Fibroblast of skin of right biceps (primary cell): ENCODE measurements at places on chromosomes 1 and 21.

GRCh38 chr1:55210990-55211801 is 4.0 kb downstream of the USP24 start:
- no peak for DNase-seq

- peak; percentile 8 for DNase-seq
These were observed 80.8 kb downstream of the LRRC7 start for GRCh38 chr1:69648486-69648885.

GRCh38 chr21:31927689-31928353 is 55.0 kb downstream of the HUNK start:
- peak; percentile 46 for DNase-seq

- DNase-seq, result peak; percentile 11
These were observed 468.7 kb upstream of the B3GALT2 start for GRCh38 chr1:193654951-193655735.

DNA sequence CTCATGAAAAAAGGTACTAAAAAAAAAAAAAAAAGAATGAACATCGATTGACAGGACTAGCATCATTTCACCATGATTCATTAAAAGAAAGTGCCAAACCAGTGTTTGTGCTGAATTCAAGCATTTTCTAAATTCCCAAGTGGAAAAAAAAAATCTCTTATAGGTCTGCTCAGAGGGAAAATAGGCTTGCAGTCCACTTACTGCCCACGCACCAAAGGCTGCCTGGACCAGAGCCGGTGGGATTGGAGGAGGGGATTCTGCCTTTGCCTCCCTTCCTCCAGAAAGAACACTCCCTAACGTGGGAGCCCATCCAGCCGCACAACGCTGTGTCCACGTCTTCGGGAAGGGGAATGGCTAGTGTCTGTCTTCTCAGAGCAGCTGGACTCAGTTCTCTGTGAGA is 5.5 kb upstream of the TRAPPC10 start:
- DNase-seq, result peak; percentile 61

DNA sequence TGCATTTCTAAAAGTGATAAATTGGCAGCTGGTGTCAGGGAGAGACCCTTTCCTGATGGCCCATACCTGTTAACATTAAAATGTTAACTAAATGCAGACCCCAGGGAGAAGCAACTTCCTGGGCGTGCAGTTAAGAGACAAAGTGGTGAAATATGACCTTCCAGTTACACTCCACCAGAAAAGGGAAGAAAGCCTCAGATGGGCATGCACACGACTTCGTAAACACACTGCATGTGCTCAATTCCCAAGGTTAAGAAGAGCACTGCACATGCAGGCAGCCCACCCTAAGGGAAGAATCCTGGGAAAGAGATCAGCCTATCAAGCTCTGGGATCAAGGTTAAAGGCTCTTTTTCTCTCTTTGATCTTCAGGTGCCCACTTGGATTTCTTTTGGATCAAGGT is 9.7 kb upstream of the GBP6 start:
- DNase-seq, result no peak

- peak; percentile 51 for DNase-seq
These were observed 972 bp downstream of the CFAP410 start for GRCh38 chr21:44337941-44338895.

GRCh38 chr21:15564907-15565306 is 164.9 kb upstream of the USP25 start:
- no peak for DNase-seq

- no peak for DNase-seq
These were observed 92.5 kb upstream of the ADGRL2 start for GRCh38 chr1:81708250-81708649.

DNA sequence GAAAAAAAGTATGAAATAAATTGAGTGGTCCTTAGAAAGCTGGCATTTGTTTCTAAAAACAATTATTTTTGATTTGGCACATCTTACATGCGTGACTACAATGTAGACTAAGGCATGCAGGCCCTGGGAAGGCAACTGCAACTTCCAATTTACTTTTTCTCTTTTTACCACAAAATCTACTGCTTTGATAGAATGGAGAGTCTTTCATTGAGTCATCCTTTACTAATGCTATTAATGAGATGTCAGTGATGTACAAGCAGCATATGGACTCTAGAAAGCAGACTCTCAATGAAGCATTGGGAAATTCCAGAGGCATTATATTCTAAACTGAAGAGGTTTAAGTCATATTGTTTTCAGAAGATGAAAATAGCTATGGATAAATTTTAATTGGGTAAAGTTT is 29.6 kb upstream of the PRRX1 start:
- peak; percentile 92 for DNase-seq

GRCh38 chr1:180563026-180563827 is 4.5 kb downstream of the OVAAL start:
- DNase-seq, result peak; percentile 67

DNA sequence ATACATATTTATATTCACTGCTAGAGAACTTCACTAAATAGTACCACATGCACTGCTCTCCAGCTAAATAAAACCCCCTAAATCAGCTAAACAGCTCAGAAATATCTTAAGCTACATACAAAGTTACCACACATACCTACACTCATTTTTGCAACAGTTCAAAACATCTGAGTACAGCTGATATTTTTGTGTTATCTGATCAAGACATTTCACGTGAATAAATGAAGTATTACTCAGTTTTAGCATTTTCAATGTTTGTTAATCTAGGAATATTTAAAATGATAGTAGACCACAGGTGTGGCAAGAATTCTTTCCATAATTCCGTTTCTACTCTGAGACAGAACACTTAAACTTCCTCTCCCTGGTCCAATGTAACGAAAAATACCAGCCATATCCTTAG is 20.8 kb downstream of the EVI5 start:
- DNase-seq, result no peak

DNA sequence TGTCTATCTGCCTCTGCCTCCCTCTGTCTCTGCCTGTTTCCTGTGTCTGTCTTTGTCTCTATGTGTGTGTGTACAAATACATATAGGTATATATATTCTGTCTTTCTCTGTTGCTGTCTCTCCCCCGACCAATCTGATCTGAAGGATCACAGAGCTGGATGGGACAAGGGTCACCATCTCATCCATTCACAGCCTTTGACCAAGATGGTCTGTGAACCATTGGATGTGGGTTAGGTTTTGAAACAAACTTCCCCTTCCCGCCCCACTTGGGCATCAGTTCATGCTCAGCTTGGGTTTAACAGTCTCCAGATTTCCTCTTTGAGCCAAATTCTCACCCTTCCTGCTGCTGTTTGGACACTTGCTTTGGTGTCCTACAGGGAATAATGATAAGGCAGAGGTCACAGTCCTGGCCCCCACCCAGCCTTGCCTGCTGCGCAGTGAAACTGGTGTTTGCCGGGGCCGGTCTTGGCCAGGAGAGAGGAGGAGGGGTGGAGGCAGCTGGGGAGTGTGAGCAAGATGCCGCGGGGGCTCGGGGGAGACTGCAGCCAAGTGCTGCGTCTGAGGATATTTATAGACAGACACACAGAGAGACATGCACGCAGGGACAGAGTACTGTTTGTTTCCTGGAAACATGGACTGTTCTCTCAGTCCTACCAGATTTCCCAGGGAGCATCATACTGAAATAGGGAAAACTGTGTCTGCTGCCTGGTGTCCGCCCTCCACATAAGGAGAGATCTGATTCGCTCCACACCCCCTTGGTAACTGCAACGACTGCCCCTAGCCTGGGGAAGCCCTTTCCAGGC is 27.0 kb upstream of the BTG2 start:
- peak; percentile 74 for DNase-seq

DNA sequence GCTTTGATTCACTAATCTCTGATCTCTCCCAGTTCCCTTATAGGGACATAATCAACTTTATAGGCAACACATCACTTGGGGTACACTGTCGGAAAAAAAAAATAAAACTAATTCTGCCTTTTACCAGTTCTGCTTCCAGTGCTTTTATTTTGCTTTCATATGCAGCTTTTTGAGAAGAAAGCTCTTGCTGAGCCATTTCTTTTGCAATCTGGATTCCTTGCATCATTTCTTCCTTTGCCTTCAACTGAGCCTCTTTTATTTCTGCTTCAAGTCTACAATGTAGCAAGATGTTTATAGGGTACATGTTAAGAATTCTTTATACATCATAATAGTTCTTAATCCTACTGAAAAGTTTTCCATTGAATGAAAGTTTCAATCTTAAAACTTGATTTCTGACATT is 30.6 kb downstream of the KIF14 start:
- DNase-seq, result no peak

- peak; percentile 95 for DNase-seq
These were observed at the start of gene SLC16A1 for GRCh38 chr1:112955773-112956543. SLC16A1 (minus strand) TSS chr1:112956196; CDS start chr1:112929308, 26,888 bp downstream.

DNA sequence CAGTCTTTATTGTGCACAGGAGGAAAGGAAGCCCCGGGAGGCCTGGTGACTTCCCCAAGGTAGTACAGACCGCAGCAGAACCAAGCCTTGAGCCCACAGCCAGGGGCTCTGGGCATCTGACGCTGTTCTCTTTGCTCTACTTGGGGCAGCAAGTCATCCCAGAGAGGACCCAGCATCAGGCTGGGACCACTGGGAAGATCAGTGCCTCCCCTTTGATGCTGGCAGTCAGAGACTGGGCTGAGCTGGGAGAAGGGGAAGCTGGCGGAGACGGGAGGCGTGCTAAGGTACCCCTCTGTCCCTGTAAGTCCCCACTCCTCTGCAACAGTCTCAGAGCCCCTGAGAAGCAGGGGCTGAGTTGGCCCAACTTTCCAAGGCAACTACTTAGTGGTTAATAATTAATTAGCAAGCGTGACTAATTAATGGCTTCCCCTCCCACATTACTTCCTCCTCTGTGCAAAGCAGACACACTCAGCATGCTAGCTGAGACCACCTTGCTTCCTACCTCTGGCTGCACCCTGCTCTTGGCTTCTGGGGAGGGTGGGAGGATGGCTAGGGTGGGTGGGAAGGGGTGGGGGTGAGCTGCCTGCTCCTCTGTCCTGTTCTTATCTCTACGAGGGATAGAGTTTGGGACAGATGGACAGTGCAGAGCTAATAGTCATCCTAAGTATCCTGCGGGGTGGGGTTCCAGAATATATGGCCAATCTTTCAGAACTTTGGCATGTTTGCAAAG is 1.3 kb downstream of the INAVA start:
- DNase-seq, result no peak

GRCh38 chr1:166884971-166885370 is 8.9 kb upstream of the TADA1 start:
- no peak for DNase-seq

DNA sequence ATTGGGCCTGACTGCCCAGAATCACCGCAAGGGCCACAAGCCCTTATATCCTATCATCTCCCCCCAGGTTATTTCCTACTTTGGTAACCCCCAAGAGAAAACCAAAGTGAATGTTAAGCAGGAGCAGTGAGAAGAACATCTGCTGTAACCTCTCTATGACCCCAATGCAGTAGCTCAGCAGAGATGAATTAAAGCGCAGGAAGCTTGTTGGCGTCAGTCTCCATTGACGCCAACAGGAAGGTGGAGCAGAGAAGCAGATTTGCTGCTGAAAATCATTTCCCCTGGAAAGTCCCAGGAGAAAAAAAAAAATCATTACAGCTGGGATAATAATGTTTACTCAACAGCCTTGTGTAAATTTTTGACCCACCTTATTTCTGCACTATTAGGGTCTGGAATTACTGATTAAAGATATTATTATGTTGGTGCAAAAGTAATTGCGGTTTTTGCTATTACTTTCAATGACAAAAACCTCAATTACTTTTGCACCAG is 33.2 kb upstream of the FAM163A start:
- peak; percentile 48 for DNase-seq

DNA sequence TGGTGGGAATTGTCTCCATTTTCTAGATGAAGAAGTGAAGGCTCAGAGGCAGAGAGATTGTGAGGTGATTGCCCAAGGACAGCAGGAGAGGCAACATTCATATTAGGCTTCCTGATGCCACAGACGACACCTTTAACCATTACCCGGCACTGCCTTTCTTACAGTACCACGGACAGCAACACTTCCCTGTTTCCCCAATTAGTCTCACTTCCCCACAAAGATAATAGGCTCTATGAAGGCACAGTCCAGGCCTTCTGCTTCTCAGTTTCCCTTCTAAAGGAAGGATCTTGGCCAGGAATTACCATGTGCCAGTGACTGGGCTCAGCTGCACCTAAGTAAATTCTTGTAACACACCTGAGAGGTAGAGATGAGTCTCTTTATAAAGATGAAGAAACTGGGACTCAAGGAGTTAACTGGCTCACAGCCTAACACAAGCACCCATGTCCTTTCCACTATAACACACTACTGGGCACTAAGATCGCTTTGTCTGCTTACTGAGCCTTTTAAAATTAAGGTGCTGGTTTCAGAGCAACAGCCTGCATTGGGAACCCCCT is 9.6 kb downstream of the IGSF9 start:
- DNase-seq, result no peak

DNA sequence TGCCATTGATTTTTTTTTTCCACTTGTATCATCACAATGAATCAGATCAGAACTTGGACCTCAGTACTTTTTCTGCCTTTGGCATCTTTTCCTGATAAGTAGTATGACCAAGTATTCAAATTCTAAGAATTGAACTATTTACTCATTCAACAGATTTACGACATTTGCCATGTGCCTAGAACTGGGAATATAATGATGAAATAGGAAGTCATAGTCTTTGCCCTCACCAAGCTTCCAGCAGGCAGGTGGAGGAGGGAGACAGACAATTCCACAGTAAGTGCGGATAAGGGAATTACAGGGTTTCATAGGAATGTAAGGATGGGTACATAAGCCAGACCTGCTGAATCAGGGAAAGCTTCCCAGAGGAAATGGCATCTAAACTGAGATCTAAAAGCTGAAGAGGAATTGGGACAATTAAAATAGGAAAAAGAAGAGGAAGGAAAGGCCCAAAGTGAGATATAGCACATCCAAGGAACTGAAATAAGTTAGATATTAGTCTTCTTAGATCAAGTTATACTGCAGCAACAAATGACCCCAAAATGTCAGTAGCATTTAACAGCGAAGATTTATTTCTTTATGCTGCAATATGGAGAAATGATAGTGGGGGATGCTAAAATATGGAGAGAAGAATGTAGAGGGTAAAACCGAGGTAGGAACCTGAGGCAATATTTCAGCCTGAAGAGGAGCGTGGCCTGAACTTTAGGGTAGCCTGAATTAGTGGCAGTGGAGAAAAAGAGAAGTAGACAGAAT is 5.3 kb upstream of the DDX59 start:
- DNase-seq, result peak; percentile 12

DNA sequence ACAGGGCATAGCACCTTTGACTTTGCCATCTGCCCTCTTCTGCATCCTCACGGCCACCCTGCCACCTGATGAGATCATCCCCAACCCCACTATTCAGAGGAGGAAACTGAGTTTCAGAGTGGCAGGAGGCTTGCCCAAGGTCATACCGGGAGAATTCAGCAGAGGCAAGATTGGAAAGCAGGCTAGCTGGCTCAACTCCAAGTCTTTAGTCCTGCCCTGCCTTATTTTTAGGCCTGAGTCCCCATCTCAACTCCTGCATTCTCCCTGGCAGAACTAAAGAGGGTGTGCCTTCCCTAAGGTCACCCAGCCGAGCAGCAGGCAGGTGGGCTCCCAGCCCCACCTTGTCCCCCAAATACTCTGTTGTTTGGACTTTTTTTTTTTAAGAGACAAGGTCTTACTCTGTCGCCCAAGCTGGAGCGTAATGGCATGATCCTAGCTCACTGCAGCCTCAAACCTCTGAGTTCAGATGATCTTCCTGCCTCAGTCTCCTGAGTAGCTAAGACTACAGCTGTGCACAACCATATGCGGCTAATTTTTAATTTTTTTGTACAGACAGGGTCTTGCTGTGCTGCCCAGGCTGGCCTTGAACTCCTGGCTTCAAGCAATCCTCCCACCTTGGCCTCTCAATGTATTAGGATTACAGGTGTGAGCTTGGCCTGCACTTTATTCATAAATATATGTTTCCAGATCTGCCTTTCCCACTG is 13.8 kb upstream of the FGR start:
- DNase-seq, result no peak
